ENCODE measurements at places on chromosomes 6 and 20. TPM values are rescaled to one million over a fixed set of nuclear protein-coding genes. Genes with fewer than 3 reads are reported as not detected.

- no peak for DNase-seq
- no peaks in the 10 kb centered on the region for H3K36me3 ChIP-seq
- H3K27ac ChIP-seq = no peak overlapping the region
- no peaks in the 10 kb centered on the region for H3K4me1 ChIP-seq
- no peak overlapping the region for H3K4me3 ChIP-seq
- H3K27me3 ChIP-seq = no peaks in the 10 kb centered on the region
Observed at GRCh38 chr6:66860328-66860727, 1153.3 kb upstream of the EYS start.

DNA sequence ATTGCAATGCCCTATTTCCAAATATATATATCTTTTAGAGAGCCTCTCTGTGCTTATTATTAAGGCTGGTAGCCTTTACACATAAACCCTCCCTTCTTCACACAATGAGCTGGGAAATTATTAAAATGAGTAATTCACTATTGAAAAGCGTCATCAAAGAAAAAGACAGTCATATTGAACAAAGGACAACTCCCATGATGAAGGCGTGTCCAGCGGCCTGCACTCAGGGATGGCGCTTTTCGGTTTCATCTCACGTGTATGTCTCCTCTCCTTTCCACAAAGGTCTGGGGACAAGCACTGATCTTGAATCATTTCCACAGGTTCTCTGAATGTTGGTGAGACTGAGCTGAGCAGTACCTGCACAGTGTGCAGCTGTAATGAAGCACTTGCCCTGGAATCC lies 3.5 kb downstream of the SERPINB9 start:
- DNase-seq = no peak
- H3K27me3 ChIP-seq = no peaks in the 10 kb centered on the region
- no peak overlapping the region for H3K27ac ChIP-seq

Gene MAPK14
- total RNA-seq = 29.0 TPM

DNA sequence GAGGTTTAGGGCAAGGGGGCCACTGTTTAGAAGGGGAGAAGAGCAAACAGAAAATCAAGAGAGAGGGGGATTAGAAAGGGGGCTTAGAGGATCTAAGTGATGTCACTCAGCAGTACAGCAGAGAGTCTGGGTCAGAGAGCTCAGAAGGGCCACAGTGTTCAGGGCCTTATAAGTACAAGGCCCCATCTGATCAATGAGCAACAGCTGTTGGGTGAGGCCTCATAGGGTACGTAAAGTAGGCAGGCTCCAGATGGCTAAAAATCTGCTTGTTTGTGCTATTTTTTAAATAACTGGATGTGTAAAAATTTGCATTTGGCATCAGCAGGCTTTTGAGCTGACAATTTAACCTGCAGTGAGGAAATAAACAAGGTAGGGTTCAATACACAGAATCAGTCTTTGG lies 149.8 kb downstream of the SH3BGRL2 start:
- H3K27me3 ChIP-seq = no peaks in the 10 kb centered on the region
- DNase-seq = no peak
- no peak overlapping the region for H3K4me3 ChIP-seq
- no peak overlapping the region for H3K27ac ChIP-seq

Gene PSORS1C2
- total RNA-seq = not detected
